ENCODE measurements at places on chromosomes 12 and 14. TPM values are rescaled to one million over a fixed set of nuclear protein-coding genes. Genes with fewer than 3 reads are reported as not detected.

DNA sequence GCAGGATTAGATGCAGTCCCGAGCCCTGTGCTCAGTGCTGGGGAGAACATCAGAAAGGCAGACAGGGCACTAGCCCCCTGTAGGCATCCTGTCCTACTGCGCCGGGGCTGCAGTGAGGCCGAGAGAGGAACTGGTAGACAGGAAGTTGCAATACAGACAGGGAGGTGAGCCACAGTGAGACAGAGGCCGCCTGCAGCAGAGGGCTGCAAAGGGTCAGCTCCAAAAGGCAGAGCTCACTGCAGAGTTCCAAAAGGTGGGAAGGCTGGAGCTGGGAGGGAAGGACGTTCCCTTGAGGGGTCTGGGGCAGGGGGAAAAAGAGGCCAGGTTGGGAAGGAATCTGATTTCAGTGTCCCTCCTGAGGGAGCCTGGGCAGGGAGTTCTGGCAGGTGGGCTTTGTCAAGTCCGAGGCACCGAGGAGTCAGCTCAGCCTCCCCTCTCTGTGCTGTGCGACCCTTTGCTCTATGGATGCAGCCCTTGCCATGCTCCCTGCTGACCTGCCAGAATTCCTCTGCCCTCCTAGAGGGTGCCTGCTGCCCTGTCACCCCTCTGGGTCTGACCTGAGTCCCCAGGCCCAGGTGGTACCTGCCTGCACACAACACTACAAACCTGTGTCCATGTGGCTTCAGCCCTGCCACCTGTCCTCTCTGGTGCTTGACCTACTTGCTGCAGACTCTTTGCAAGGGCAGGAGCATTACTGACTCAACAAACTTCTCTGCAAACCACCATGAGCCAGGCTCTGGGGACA lies 63.5 kb downstream of the PRMT8 start:
- DNase-seq = no peak

DNA sequence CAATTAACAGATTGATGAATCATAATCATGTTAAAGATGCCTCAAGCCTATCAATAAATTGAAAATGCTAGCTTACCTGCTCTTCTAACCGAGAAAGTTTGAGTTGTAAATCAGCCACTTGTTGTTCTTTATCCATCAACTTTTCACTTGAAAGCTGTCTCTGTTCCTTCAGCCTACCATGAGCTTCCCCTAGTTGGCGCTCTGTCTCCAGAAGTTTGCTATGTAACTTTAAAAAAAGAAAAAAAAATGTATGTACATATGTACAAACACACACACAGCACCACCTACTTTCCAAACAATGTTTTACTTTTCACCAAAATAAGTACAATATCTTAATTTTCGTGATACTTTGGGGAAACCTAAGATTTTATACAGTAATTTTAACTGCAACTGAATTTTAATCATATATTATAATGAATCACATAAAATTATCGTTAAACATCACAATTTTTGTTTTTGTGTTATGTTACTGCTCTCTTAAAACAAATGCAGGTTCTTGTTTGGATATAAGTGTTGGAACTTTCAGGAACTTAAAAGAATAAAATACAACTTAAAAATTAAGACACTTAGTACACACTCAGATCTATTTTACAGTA lies 101.2 kb downstream of the EEA1 start:
- peak; percentile 43 for DNase-seq

- peak; percentile 22 for DNase-seq
These were observed 226.2 kb upstream of the LHX5 start for GRCh38 chr12:113697651-113698509.

GRCh38 chr14:72401632-72402376 lies 469.6 kb downstream of the RGS6 start:
- DNase-seq = no peak

GRCh38 chr14:65949711-65950516 lies 536.3 kb upstream of the CCDC196 start:
- peak; percentile 58 for DNase-seq

Gene TC2N
- 72.6 TPM for total RNA-seq

Gene BCL11B
- total RNA-seq = 3.2 TPM

Gene ASCL1
- 1.7 TPM for total RNA-seq

Gene GLS2
- total RNA-seq = 6.4 TPM

Gene BIN2
- total RNA-seq = 0.07 TPM

All from hepatocyte (in vitro differentiated cells).